ENCODE measurements at places on chromosomes 12 and 14. TPM values are rescaled to one million over a fixed set of nuclear protein-coding genes. Genes with fewer than 3 reads are reported as not detected.

The RERGL gene
- 1.2 TPM for total RNA-seq

DNA sequence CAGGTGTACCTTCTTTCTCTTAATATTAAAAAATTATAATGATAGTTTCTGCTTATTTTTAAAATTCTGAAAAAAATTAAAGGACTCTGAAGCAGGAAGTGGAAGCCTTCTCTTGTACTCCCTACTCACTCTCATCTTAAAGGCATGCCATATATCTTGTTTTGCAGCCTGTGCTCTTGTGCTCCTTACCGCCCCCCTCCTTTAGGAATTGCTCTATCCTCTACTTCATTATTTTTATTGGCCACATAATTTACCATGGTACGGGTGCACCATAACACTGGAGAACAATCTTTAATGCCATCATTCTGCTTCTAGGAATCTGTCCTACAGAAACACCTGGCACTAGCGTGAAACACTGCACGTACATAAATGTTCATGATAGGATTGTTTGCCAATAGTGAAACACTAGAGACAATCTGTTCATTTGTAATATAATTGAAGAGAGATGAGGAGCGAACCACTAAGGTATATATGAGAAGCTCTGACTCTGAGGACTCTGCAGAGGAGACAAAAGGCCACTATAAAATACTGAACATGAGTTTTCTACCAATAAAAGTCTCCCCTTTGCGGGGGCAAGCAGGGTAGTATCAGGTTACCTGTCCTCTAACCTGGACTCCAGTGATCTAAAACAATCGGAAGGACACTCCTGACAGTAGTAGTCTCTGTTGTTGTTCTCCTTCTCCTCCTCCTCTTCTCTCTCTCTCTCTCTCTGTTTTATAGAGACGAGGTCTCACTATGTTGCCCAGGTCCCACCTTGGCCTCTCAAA is 6.3 kb upstream of the NYNRIN start:
- DNase-seq, result no peak

- DNase-seq, result no peak
Measured at GRCh38 chr12:92218394-92219077, 72.9 kb upstream of the BTG1 start.

- no peak for DNase-seq
Measured at GRCh38 chr12:89349814-89350213, 2.5 kb downstream of the DUSP6 start.

The SIX6 gene
- total RNA-seq, result not detected

DNA sequence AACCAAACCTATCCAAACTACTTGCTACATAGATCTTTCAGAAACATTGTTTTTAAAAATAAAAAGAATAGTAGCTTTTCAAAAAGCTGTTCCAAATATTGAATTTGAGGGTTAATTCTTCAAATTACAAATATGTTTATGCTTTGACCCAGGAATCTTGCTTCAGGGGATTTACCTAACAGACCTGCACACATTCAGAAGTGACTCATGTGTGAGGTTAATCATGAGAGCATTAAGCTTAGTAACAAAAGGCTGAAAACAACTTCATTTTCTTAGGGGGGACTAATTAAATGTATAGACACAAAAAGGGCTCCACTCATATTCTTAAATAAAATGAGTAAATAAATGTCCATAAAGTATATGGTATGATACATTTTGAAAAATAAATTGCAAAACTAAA is 672.4 kb upstream of the FLRT2 start:
- no peak for DNase-seq
